Liver (tissue), 10 donors: ENCODE measurements at places on chromosomes 6 and 20. TPM values are rescaled to one million over a fixed set of nuclear protein-coding genes. Genes with fewer than 3 reads are reported as not detected.

COL21A1 gene
- total RNA-seq: 1.3 TPM

CFAP61 gene
- not detected for total RNA-seq

KCNK16 gene
- total RNA-seq: not detected

MAPK13 gene
- 17.2 TPM for total RNA-seq

F13A1 gene
- 4.9 TPM for total RNA-seq

SLC22A23 gene
- 29.4 TPM for total RNA-seq

KHDC1L gene
- total RNA-seq: not detected

NR2E1 gene
- total RNA-seq: not detected

KCNQ5 gene
- total RNA-seq: 1.1 TPM

LY6G6F gene
- 3.2 TPM for total RNA-seq

BPIFB1 gene
- total RNA-seq: 0.08 TPM

SAMD3 gene
- total RNA-seq: 2.1 TPM

COL9A1 gene
- total RNA-seq: 1.4 TPM

CABLES2 gene
- total RNA-seq: 2.0 TPM

GCNT2 gene
- total RNA-seq: 16.7 TPM

GRM1 gene
- 0.05 TPM for total RNA-seq

GCM1 gene
- total RNA-seq: 0.08 TPM

RAET1E gene
- not detected for total RNA-seq

TXLNB gene
- 0.17 TPM for total RNA-seq
